ENCODE measurements at places on chromosomes 2 and 18.

DNA sequence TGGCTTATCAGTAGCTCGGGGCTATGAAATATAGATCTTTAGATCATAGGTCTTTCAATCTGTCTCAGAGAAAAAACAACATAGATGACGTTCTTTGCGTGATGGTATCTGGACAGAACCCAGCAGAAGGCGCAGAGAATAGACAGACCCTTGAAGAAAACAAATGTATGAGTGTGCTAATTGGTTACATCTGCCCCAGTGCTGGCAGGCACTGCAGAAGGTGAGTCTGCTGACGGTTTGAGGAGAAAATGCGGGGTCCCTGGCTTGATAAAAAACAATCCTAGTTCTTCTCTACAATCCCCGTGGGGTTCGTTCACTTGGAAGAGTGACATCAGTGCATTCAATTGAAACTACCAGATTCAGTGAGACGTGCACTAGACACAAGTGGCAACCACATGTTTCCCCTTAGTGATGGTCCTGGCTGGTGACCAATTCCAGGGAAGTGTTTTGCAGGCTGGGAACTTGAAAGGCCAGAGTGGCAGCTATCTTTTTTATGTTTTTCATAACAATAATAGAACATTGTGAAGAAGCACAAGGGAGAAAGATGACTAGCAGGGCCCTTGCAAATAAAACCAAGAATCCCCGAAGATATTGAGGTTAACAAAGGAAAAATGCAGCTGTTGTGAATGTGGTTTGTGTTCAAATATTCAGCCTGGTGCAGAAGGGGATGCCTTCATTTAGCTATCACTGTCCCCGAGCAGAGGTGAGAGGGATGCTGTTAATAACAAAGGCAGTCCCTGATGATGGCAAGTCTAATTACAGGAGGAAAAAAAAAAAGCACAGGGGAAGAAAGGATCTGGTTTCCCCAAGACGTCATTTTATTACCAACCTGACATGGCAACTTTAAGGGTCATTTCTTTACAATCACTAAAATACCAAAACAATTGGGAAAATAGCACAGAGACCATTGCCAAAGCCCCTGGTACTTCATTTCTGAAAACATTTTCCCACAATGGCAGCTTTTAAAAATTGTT is 337.6 kb upstream of the FIGN start:
- no peak for DNase-seq

GRCh38 chr2:229887441-229887840 is 34.4 kb downstream of the TRIP12 start:
- no peak for DNase-seq

GRCh38 chr2:9675415-9676351 is 44.9 kb upstream of the YWHAQ start:
- no peak for DNase-seq

DNA sequence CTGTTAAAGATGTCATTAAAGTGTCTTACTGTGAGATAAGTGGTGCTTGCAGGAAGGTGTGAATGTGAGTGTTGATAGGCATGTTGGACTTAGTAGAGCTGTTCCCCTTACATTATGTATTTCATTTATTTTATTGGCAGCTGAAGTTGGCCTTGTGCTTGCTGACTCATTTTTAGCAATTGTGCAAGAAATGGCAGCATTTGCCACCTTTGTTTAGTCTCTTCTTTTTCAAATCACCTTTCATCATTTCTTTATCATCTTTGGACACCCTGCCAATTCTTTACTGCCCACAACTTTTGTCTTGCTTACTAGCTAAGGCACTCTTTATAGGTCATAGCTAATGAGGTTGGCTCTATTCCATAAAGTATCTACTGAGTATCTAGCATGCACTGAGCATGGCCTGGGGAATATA is 130.3 kb upstream of the LYPD6 start:
- no peak for DNase-seq

GRCh38 chr2:25151718-25152117 is 16.7 kb downstream of the POMC start:
- no peak for DNase-seq

DNA sequence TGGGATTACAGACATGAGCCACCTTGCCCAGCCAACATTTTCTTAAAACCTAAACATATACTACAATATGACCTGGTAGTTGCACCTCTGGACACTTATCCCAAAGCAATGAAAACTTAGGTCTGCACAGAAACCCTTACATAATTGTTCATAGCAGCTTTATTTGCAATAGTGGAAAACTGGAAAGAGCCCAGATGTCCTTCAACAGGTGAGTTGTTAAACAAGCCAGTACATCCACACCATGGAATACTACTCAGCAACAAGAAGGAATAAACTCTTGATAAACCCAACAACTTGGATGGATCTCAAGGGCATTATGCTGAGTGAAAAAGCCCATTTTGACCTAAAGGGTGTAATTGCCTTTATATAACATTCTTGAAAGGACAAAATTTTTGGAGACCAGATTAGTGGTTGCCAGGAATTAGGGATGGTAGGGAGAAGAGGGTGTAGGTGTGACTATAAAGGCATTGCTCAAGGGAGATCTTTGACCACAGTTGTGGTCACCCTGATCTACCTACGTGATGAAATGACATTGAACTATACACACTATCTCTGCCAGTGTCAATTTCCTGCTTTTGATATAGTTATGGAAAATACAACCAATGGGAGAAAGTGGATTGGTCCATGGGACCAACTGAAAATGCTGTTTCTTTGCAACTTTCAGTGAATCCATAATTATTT is 11.9 kb upstream of the AMMECR1L start:
- DNase-seq, result no peak

DNA sequence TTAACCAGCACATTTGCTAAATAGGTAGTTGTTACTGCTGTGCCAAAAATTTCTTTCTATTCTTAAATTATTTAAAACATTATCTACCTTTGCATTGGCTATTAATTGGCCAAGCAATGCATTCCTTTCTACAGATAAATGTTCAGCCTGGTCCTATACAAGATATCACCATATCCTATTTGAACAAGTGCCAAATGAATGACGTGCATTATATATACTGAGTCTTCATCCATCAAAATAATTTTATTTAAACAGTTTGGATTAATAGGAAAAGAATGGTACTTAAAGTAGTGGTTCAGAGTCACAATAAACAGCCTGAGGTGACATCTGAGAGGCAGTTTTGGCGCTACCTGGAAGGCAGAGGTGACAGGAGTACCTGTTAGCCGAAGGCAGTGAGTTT is 230.1 kb upstream of the EPAS1 start:
- DNase-seq, result no peak

- no peak for DNase-seq
Observed at GRCh38 chr18:54679318-54680149, 88.5 kb downstream of the DYNAP start.

DNA sequence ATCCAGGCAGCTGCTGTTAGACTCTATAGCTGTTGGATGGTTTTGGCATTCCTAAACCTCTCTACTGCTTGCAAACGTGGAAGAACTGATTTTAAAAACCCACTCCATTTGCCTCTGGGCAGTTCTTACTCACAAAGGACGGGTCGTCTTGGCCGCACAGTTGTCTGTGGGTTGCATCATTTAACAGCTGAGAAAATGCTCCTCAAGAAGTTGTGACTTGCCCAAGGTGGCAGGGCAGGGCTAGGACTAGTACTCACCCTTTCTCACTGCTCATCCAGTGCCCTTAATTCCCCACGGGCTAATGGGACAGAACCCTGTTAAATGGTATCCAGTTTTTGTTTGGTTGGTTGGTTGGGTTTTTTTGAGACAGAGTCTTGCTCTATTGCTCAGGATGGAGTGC is 997 bp upstream of the DRC1 start:
- no peak for DNase-seq

DNA sequence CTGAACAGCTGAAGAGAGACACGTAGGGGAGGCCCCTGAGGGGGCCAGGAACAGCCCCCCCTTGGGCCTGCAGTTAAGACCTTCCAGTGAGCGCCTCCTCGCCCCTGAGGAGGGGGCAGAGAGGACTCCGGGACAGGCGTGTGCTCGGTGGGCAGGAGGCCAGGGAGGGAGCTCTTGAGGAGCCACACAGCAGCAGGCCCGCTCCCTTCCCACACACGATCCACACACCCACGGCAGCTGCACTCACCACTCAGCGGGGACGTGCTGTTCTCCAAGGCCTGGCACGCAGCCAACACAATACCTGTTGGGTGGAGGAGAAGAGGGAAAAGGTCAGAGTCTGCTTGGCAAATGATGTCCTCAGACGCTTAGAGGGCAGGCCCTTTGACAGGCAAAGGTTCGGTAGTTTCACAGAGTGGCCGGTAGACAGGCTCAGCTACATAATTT is 39.0 kb downstream of the TGFA start:
- no peak for DNase-seq

GRCh38 chr2:216012133-216012829 is 1.1 kb downstream of the MREG start:
- DNase-seq, result no peak

GRCh38 chr2:239006622-239007285 is 158.9 kb downstream of the TWIST2 start:
- DNase-seq, result no peak

DNA sequence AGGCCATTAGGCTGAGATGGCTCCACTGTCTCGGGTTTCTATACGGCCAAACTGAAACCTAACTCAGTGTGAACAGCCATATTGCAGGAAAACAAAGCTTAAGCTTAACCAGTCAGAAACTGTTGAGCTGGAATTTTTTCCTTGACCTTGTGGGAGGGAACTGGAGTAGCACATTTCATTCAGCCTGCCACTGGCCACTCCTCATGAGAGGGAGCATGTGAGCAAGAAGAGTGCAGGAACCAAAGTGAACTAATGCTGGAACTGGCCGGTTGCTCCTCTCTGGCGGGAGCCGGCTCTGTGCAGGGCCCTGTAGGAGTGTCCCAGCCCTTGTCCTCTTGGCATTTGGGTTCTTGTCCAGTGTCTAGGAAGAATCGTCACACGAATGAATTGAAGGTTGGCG is 5.9 kb upstream of the POLE4 start:
- DNase-seq, result no peak

GRCh38 chr18:48391868-48392267 is 17.3 kb downstream of the ZBTB7C start:
- no peak for DNase-seq

DNA sequence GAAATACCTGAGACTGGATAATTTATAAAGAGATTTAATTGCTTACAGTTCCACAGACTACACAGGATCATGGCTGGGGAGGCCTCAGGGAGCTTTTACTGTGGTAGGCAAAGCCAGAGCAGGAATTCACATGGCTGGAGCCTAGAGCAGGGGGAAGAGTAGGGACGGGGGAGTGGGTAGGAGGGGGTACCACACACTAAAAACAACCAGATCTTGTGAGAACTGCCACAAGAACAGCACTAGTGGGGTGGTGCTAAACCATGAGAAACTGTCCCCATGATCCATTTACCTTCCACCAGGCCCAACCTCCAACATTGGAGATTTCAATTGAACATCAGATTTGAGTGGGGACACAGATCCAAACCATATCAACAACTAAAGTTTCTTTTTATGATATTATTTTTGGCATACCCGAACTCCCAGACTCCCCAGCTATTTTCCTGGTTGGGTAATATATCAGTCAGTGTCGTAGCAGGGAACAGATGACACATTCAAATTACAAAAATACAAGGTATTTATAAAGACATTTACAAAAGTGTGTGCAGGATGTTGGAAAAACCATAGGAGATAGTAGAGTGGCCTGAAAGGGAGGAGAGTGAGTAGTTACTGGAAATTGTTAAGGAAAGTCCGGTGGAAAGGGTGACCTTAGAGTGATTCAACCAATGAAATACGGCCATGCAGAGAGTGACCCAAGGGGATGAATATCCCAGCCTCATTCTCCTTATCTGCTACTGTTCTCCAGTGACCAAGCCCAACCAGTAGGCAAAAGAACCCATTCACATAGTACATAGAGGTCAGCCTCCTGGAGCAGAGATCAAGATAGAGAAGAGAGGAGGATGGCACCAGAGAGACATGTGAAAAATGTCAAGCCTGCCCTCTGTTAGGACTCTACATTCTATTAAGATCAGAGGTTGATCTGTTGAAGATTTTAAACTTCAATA is 8.8 kb downstream of the RPL37A start:
- DNase-seq, result no peak

DNA sequence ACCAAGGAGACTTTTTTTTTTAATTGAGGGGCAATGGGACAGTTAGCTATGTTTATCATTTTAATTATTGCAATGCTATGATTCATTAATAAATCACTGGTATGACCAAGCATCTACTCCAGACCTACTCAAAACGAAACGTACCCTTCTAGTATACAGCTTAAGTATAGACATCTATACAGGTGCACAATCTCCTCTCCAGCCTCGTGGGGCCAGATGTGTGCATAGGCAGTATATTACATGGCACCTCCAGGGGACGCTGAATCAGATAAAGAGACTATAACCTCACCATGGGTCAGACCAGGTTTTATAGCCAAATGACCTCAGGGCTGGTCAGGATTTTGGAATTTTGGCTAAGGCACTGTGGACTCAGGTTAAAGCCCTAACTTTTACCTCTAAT is 86.6 kb downstream of the SS18 start:
- no peak for DNase-seq

GRCh38 chr2:204608237-204608939 is 63.1 kb downstream of the PARD3B start:
- no peak for DNase-seq

DNA sequence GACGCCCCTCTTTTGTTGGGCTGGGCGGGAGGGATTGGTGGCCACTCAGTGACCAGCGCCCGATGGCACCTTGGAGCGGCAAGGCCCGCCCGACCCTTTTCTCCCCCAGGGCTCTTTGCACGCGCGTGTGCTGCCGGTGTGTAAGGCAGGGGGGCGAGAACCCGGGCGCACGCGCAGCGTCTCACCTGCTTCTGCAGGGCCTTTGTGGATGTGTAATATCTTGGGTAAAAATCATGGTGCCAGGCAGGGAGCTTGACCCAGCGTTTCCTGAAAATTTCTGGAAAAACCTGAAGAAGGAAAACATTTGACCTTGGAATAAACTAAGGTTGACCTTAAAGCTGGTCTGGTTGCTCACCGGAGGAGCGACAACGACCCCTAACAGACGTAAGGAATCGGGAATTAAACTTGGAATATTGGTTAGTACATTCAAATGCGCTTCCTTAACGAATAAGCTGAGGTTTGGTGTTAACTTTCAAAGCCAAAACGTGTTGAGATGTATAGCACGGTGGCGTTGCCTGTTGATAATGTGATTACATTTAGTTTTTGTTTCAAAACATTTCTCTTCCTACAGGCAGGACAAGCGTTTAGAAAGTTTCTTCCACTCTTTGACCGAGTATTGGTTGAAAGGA is 438 bp downstream of the HSPE1 start:
- no peak for DNase-seq

DNA sequence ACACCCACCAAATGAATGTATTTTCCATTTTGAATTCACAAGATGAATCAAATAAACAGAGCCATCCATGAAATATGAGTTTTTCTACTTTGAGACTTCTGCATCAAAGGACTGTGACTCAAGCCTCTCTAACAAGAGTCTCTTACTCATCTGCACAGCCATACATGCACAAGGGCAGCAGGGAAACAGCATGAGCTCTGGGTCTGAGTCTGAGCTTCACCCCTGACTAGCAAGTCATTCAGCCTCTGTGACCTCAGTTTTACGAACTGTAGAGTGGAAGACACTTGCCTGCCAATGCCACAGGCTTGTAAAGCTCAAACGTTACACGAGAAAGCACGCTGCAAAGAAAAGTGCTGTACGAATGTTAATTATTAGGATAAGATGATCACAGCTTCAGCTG is 42.9 kb downstream of the MREG start:
- no peak for DNase-seq

Data from stimulated activated CD4-positive, alpha-beta T cell treated with anti-CD3 and anti-CD28 coated beads, Interleukin-1b, Interleukin-23, amount 100 ng/mL, for 4 hours (primary cell).